ENCODE measurements at places on chromosomes 13 and 19.

DNA sequence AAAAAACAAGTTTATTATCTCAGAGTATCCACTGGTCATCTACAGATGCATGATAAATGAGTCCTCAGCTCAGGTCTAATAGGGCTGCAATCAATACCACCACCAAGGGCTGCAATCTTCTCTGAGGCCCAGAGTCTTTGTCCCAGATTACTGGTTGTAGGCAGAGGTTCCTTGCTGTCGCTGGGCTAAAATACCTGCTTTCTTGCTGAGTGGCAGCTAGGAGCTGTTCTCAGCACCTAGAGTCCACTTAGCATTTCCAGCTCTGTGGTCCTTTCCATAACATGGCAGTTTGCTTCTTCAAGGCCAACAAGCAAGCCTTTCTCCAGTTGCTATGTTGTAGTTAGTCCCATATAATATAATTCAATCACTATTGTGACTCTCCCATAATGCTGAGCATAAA, 351.3 kb downstream of the SLITRK1 start:
- DNase-seq = no peak

- no peak for DNase-seq
Observed at GRCh38 chr19:45879055-45879454, 6.9 kb downstream of the IRF2BP1 start.

- DNase-seq = no peak
Observed at GRCh38 chr19:8922591-8922990, 87.6 kb downstream of the MUC16 start.

- no peak for DNase-seq
Observed at GRCh38 chr19:35080613-35081170, 34.9 kb upstream of the FXYD3 start.

GRCh38 chr19:28652765-28653164, 560.2 kb downstream of the UQCRFS1 start:
- DNase-seq = no peak

DNA sequence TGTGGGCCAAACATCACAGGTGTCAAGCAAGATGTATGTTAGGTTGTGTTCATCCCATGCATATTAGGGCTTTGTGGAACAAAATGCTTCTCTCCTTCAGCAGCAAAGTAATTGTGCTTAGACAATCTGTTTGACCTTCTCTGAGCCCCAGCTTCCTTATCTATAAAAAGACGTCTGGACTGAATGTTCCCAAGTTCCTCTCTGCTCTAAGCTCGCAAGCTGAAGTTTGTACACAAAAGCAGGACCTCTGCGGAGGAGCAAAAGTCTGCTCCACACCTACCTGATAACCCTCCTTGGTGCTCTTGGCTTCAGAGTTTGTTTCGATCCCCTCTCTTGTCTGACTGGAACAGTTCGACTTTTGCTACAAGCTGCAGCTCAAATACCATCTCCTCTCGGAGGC, 95.7 kb upstream of the UBL3 start:
- DNase-seq = no peak

GRCh38 chr13:43227721-43228120, 204.3 kb downstream of the DNAJC15 start:
- no peak for DNase-seq

DNA sequence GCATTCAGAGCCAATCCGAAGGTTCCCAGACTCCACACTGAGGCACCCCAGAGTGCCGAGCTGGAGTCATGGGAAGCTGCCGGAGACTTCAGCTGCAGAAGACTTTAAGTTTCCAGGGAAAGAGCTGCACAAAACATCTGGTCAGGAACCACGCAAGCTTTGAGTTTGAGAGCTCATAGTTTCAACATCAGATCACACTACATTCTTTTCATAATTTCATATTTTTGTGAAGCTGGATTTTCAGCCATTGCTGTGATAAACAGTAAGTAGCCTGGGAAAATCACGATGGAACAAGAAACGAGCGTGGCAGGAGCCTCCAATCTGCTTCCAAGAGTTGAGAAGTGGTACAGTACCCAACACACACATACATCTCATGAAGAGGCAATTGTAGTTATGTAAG, 25.5 kb upstream of the ATP12A start:
- DNase-seq = no peak

- DNase-seq = no peak
Observed at GRCh38 chr19:1746401-1747284, 6.7 kb upstream of the ONECUT3 start.

- DNase-seq = peak; percentile 86
Observed at GRCh38 chr19:14432791-14433553, at the start of gene PKN1. PKN1 (plus strand) TSS chr19:14433306; CDS start chr19:14433522, 216 bp downstream.

GRCh38 chr13:111668451-111668850, 348.0 kb downstream of the TEX29 start:
- peak; percentile 5 for DNase-seq

DNA sequence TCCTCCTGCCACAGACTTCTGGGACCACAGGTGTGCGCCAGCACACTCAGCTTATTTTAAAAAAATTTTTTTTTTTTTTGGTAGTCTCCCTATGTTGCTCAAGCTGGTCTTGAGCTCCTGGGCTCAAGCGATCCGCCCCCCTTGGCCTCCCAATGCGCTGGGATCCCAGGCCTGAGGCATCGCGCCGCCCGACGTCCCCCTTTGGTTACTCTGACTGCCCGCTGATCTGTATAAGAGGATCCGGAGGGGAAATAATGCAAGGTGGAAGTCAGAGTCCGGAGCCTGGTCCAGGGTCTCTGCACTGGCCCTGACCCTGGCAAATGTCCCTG, 486 bp upstream of the ZNF805 start:
- DNase-seq = no peak

DNA sequence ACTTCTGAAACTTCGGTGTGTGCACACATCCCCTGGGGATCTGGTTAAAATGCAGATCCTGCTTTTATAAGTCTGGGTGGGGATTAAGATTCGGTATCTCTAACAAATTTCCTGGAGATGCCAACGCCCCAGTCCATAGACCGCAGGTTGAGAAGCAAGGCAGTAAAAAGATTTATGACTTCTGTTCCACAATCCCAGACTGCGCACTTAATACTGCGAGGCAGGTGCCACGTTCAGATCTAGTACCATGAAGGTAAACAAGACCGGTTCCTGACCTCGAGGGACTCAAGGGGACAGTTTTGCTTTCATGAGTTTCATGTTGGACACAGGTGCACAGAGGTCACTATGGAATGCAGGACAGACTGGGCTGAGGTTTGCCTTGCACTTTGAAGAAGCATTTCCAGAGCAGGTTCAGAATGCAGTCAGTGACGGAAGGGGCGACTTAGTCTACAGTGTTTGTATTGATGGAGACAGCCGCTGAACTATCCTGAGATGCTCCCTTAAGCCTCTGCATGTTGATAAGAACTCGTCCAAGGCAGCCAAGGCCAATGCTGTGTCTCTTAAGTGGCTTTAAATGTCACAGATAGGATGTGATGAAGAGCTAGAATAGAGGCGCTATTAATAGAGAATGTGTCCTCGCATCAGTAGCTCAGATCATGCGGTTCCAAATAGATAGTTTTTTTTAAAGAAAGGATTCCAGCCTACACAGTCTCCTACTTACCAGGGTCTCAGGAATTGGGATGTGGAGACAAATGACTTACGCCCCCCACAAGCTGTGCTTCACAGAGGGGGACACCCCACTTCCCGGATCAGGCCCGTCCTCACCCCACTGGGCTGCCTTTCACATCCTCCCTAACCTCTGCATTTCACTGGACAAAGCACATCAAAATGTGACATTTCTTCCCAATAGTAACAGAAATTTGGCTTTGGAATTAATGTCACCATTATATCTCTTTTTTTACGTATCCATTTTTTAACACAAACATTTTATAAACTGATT, 97.1 kb upstream of the IRS2 start:
- DNase-seq = no peak

GRCh38 chr13:46104868-46105267, at the start of gene CPB2:
CPB2 (minus strand) TSS chr13:46105033; CDS start chr13:46105009, 24 bp downstream.
- DNase-seq = no peak

GRCh38 chr13:78241278-78241919, 322.8 kb upstream of the EDNRB start:
- peak; percentile 36 for DNase-seq

GRCh38 chr19:13738073-13738472, 26.2 kb upstream of the MRI1 start:
- DNase-seq = no peak

DNA sequence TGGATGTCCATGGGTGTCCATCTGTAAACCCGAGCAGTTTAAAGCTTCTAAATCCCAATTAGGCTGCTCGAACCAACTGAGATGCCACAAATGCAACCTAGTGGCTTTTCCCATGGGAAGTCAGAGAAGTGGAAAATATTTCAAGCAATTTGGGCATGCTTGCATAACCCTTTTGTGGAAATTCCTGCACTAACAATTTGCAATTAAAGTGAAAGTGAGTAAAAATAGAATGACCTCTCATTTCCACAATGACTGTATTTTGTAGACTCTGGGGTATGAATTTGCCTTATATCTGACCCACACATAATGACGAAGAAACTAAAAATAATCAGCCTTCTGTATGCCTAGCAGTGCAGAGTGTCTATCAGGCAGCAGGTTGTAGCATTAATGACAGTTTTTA, 91.8 kb upstream of the TSC22D1 start:
- DNase-seq = peak; percentile 55

- DNase-seq = no peak
Observed at GRCh38 chr19:11093689-11094238, 4.5 kb downstream of the LDLR start.

- DNase-seq = no peak
Observed at GRCh38 chr13:98824376-98825160, 72.1 kb upstream of the SLC15A1 start.

GRCh38 chr13:46541210-46541609, 11.8 kb upstream of the LRCH1 start:
- no peak for DNase-seq

DNA sequence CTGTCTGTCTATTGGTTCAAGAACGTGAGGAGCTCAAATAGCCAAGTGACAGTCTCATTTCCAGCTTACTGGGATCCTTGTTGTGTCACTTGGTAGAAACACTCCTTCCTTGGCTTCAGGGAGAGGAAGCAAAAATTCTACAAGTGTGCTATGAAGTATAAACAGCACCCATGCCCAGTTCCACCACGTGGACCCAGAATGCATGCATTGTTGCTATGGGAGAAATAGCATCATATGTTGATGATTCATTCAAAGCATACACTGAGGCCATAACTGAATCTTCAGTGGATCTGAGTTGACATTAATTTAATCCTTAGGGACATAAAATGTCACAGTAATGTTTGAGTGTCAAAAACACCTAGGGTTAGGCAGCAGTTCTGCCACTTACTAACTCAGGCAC, 199.0 kb upstream of the RXFP2 start:
- DNase-seq = no peak
